ENCODE measurements at places on chromosomes 2 and 18. TPM values are rescaled to one million over a fixed set of nuclear protein-coding genes. Genes with fewer than 3 reads are reported as not detected.

OR6B2 gene
- total RNA-seq, result not detected

SMIM21 gene
- total RNA-seq, result not detected

FSHR gene
- not detected for total RNA-seq

PARD3B gene
- 13.3 TPM for total RNA-seq

SIX3 gene
- total RNA-seq, result not detected

ZDBF2 gene
- 22.1 TPM for total RNA-seq

NEURL3 gene
- 0.51 TPM for total RNA-seq

CERKL gene
- not detected for total RNA-seq

COLEC12 gene
- total RNA-seq, result 45.1 TPM

MBOAT2 gene
- 15.0 TPM for total RNA-seq

AKAIN1 gene
- total RNA-seq, result not detected

IL36B gene
- not detected for total RNA-seq

SERPINB3 gene
- 0.17 TPM for total RNA-seq

RNF152 gene
- total RNA-seq, result 88.8 TPM

ASPRV1 gene
- 0.34 TPM for total RNA-seq

CKAP2L gene
- 2.4 TPM for total RNA-seq

DUSP2 gene
- total RNA-seq, result 0.98 TPM

SKOR2 gene
- total RNA-seq, result not detected

GLB1L gene
- 6.5 TPM for total RNA-seq

CDK5R2 gene
- not detected for total RNA-seq

KLHL30 gene
- total RNA-seq, result not detected

TRIP12 gene
- 238 TPM for total RNA-seq

VWA3B gene
- not detected for total RNA-seq

PNKD gene
- 26.5 TPM for total RNA-seq

Measured in dermis blood vessel endothelial cell (primary cell).